ENCODE measurements at places on chromosomes 5 and 9. TPM values are rescaled to one million over a fixed set of nuclear protein-coding genes. Genes with fewer than 3 reads are reported as not detected.

Gene ISL1
- polyA plus RNA-seq, result not detected

Gene SLC6A3
- polyA plus RNA-seq, result not detected

Gene SPATA6L
- 1.0 TPM for polyA plus RNA-seq

Gene FLT4
- polyA plus RNA-seq, result not detected

Gene FIBCD1
- polyA plus RNA-seq, result 2.2 TPM

Gene GFI1B
- 0.10 TPM for polyA plus RNA-seq

Gene PDE4D
- polyA plus RNA-seq, result 12.0 TPM

Gene IL31RA
- polyA plus RNA-seq, result 1.9 TPM

Gene FAM221B
- not detected for polyA plus RNA-seq

Gene CKMT2
- polyA plus RNA-seq, result 0.11 TPM

Gene IRX2
- polyA plus RNA-seq, result not detected

Gene OR1K1
- polyA plus RNA-seq, result not detected
